AG09319 (cell line): ENCODE measurements at places on chromosomes 12 and 14.

DNA sequence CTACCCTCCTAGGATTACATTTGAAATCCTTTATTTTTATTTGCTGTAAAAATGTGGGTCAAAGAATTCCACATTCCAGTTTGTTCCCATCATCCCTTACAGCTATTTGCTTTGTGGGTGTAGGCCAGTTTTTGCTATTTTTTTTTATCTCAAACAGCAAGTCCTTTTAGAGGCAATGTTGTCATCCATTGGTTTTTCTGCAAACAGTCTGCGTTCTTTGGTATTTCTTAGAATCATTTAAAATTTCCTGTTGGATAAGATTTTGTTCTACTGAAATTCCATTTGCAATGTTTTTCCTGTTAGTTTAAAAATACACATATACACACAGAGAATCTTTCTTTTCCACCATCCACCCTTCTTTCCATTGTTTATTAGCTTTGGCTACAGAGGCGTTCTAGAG lies 53.3 kb upstream of the STK38L start:
- DNase-seq, result no peak

DNA sequence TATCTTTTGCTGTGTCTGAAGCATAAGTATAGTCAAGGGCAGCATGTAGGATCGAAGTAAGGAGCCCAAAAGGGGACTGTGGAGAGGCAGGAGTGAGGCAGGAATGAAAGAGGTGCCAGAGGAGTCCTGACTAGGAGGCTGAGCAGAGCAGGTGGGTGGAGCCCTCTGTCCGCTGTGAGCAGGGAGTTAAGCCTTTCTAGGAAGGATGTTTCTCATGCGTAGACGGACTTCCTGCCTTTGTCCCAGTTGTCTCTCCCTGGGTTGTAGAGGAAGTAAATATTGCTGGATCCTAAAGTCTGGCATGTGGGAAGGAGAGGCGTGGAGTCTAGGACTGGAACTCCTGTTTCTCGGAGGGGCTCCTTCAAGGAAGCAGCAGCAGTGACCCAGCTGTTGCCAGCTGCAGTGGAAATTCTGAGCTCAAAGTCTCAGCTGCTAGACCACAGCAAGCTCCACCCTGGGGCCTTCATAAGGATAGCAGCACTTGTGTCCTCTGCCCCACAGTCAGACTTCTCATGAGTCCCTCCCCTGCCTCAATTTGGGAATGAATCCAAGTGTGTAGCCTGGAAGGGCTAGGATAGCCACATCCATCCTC lies 44.0 kb downstream of the RBMS2 start:
- DNase-seq, result peak; percentile 22

GRCh38 chr14:103126088-103126872 lies 3.0 kb downstream of the TNFAIP2 start:
- DNase-seq, result no peak

DNA sequence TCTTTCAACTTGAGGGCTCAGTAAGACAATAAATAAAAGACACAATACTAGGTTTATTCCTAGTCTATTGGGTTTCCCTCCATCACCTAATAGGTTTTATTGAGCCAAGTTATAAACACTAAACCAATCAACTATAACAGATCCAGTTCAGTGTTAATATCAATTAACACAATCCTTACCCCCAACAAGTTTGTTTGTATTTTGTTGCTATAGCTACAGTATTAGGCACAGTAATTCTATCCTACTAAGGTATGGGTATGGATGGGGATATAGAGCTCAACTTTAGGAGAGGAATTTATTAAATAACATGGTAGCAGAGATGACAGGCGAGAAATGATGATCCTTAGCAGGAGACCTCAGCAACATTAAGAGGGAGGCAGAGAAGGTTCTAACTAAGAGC lies 13.3 kb downstream of the PPP4R3A start:
- no peak for DNase-seq

GRCh38 chr12:99959549-99960170 lies 25.1 kb downstream of the ANKS1B start:
- DNase-seq, result no peak

DNA sequence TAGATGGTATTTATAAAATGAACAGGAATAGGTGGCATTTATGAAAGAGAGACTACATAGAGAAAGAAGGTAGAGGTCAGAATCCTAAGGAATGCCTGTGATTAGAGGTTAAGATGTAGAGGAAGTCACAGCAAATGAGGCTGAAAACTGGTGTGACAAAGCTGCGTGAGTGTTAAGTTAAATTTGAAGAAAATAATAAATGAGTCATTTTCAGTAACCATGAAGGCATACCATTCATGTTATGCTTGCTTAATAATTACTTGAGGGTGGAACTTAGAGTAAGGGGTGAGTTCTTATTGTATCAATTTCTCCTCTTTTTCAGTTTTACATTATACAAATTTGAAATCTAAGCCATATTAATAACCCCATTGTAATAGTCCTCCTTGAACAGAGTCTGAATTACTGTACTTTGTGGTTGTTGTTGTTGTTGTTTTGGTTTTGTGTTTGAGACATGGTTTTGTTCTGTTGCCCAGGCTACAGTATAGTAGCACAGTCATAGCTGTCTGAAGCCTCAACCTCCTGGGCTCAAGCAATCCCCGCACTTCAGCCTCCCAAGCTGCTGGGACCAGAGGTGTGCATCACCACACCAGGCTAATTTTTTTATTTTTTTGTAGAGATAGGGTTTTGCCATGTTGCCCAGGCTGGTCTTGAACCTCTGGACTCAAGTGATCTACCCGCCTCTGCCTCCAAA lies 761.5 kb downstream of the GALC start:
- DNase-seq, result no peak

DNA sequence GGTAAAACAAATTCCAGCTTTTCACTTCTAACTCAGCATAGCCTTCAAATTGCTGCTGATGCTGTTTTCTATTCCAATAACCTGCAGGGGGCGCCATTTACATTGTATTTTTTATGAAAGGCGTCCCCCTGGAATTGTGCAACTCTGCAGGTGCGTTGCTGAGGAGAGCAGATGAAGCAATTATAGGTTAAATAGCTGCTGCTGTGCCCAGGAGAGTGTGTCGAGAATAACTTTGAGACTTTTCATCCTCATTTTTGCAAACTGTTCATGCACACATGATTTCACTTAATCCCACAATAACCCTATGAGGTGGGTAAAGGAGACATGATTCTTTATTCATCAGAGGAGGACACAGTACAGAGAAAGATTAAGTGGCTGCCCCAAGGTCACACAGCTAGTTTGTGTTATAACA lies 75.7 kb downstream of the MYRFL start:
- DNase-seq, result no peak

GRCh38 chr14:61699027-61699426 lies 3.7 kb downstream of the HIF1A start:
- DNase-seq, result no peak

GRCh38 chr12:128076188-128076587 lies 190.8 kb upstream of the TMEM132C start:
- no peak for DNase-seq

- no peak for DNase-seq
These were observed 709 bp downstream of the HAL start for GRCh38 chr12:95995238-95996031.

DNA sequence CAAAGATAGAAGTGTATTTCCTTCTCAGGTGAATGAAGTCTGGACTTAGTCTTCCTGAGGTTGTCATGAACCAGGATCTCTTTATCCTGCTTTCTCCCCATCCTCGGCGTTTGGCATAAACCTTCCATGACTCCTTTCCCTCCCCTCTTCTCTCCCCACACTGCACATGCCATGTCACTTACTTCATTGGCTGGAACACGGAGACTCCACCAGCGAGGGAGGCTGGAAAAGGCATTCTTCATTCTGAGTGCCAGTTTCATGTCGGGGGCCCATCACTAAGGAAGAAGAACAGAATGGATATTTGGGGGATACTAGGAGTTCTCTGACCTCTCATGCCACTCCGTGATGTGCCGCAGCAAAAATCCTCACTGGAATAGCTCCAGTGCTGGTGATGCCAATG lies 105.6 kb downstream of the VCPKMT start:
- DNase-seq, result no peak

DNA sequence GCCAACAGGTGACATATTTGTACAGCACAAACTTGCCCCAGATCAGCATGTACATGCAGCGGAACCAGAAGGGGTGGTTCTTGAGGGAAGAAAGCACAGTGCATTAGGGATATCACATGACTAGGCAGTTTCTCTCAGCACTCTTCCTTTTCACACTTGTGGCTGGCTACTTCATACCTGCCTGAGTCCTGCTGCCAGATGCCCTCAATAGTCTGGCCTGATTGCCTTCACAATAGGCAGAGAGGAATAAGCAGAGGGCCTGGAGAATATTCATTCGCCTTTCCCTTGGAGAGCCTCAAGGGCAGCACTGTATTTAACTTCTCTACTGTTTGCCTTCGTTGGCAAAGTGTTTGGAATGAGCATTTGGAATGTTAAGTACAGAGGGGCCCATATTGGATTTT lies 7.9 kb downstream of the EMG1 start:
- DNase-seq, result no peak

GRCh38 chr12:89947437-89948270 lies 239.0 kb upstream of the ATP2B1 start:
- DNase-seq, result peak; percentile 61

GRCh38 chr14:77897374-77897773 lies 97.5 kb downstream of the ADCK1 start:
- DNase-seq, result no peak

- no peak for DNase-seq
These were observed 6.6 kb upstream of the KRT7 start for GRCh38 chr12:52226446-52226845.

- no peak for DNase-seq
These were observed 76.1 kb downstream of the SLC25A47 start for GRCh38 chr14:100399052-100399849.

DNA sequence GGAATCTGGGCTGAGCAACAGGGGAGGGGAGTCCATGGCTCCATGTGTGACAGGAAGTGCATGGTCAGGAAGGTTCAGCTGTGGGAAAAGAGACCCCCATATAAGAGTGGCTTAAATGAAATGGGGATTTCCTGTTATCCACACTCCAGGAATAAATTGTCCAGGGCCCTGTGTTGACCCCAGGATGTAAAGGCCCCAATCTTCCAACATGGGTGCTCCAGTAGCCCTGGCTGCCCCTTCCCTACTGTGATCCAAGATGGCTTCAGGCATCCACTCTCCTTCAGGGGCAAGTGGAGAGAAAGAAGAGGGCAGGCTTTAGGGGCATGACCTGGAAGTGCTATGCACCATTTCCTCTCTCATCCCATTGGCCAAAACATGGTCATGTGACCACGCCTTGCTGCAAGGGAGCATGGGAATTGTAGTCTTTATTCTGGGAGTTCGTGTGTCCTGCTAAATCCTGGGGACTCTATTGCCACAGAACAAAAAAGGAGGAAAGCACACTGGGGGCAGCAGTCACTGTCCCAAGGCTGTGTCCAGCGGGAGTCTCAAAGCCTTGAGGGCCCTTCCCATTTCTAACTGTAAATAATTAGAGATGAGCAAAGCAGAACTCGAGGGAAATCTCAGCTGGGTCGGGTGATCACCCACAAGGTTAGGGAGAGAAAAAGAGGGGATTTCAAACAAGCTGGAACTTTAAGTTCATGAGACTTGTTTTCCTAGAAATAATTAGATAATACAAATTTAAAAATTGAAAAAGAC lies 289.2 kb downstream of the ADGRD1 start:
- no peak for DNase-seq

DNA sequence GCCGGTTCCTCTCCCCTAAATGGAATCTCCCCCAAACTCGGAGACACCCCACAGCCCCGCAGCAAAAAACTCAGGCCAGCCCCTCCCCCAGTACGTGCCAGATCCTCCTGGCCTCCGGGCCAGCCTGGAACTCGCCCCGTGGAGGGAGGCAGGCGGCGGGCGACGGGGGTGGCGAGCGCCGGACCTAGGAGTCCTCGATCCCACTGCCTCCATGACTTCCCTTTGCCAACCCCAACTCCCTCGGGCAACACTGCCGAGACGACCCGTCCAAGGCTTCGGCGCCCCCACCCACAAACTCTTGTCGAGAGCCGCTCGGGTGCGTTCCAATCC lies 400 bp downstream of the ADCY6 start:
- DNase-seq, result no peak

DNA sequence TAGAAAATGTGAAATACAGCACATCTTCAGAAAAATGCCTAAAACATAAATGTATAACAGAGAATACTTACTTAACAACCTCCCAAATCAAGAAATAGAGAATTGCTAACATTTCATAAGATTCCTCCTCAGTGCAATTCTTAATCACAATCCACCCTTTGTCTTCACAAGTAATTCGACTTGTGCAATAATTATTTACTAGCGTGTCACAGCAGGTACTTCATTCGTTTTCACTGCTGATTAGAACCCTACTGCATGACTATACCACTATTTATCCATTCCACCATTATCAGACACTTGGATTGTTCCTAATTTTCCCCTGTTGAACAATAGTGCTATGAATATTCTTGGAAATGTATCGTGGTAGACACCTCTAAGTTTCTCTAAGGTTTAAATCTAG lies 64.9 kb upstream of the BBS10 start:
- no peak for DNase-seq

DNA sequence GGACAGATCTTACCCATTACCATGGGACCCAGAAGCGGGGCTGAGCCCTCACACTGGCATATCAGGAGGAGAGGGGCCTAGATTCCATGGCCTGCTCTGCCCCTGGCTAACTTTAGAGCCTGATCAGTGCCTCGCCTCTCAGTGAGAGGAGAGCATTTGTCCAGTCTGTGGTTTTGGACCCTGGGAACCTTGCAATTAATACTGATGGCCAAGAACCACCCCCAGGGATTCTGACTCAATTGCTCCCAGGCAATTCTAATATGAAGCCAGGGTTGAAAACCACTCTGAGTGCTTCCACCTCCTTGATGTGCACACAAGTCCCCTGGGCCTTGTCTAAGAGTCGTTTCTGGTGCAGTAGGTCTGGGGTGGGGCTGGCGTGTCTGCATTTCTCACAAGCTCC lies 67.7 kb downstream of the CALM1 start:
- no peak for DNase-seq

GRCh38 chr12:70963081-70963660 lies 42.6 kb upstream of the PTPRR start:
- DNase-seq, result no peak

GRCh38 chr14:52048641-52049204 lies 20.1 kb downstream of the NID2 start:
- no peak for DNase-seq

- no peak for DNase-seq
These were observed 113.3 kb downstream of the TTC8 start for GRCh38 chr14:88937706-88938105.

GRCh38 chr14:34335968-34336367 lies 126.1 kb downstream of the SPTSSA start:
- no peak for DNase-seq

GRCh38 chr12:2380946-2381345 lies 328.2 kb downstream of the CACNA1C start:
- DNase-seq, result no peak

GRCh38 chr12:83326666-83327065 lies 640.0 kb downstream of the TMTC2 start:
- DNase-seq, result no peak

GRCh38 chr12:50620109-50620977 lies 115.6 kb downstream of the DIP2B start:
- DNase-seq, result peak; percentile 49

GRCh38 chr12:127559349-127560040 lies 707.5 kb upstream of the TMEM132C start:
- DNase-seq, result peak; percentile 91

- no peak for DNase-seq
These were observed 472.5 kb downstream of the ADAMTS20 start for GRCh38 chr12:43079476-43079875.

GRCh38 chr12:124780336-124780735 lies 83.3 kb downstream of the SCARB1 start:
- no peak for DNase-seq
